ENCODE measurements at places on chromosomes 11 and 22.

GRCh38 chr11:94558468-94558867 lies 8.7 kb upstream of the PIWIL4 start:
- DNase-seq, result no peak

DNA sequence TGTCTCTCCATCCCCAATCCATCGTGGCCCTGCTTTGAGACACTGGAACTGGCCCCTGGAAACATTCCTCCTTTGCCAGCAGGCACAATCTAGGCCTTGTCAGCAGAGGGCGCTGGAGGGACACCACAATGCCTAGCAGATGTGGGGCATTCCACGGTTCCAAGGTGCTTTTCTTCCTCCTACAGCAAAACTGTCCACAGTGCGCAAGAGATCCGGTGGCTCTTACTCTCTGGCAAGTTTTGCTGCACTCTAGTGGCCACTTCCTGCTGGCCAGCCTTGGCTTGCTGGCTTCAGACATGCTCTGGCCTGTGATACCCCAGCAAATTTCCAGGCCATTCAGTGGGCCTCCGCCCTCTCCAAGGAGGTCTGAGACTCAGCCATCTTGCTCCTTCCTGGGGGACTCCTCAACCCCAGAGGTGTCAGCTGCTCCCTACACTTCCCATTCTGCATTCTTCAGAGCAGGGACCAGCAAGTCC lies 17.1 kb upstream of the RBM4B start:
- peak; percentile 71 for DNase-seq

- no peak for DNase-seq
Observed at GRCh38 chr22:43310311-43310710, 32.9 kb downstream of the SCUBE1 start.

- no peak for DNase-seq
Observed at GRCh38 chr11:64713781-64714363, 9.1 kb downstream of the NRXN2 start.

- DNase-seq, result no peak
Observed at GRCh38 chr11:108724974-108725689, 60.3 kb downstream of the DDX10 start.

Measured in stimulated activated CD4-positive, alpha-beta T cell treated with anti-CD3 and anti-CD28 coated beads, Interleukin-15, amount 100 ng/mL, for 1 hour (primary cell).